Activated CD4-positive, alpha-beta T cell treated with anti-CD3 and anti-CD28 coated beads, Interleukin-2, amount 10 ng/mL, durations not matched to agents 7 days and 5 days (primary cell): ENCODE measurements at places on chromosomes 11 and 22.

DNA sequence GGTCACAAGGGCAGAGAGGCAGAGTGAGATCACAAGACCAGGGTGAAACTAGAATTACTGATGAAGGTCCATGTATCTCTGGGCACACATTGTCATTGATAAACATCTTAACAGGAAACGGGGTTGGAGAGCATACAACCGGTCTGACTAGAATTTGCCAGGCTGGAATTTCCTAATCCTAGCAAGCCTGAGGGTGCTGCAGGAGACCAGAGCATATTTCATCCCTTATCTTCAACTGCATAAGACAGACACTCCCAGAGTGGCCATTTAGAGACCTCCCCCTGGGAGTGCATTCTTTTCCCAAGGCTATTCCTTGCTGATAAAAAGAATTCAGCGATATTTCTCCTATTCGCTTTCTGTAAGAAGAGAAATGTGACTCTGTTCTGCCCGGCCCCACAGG lies 84.6 kb upstream of the IZUMO1R start:
- DNase-seq, result no peak

GRCh38 chr11:126284829-126285228 lies 1.9 kb downstream of the TIRAP start:
- peak; percentile 61 for DNase-seq

GRCh38 chr11:41246399-41246745 lies 213.1 kb downstream of the LRRC4C start:
- DNase-seq, result no peak

DNA sequence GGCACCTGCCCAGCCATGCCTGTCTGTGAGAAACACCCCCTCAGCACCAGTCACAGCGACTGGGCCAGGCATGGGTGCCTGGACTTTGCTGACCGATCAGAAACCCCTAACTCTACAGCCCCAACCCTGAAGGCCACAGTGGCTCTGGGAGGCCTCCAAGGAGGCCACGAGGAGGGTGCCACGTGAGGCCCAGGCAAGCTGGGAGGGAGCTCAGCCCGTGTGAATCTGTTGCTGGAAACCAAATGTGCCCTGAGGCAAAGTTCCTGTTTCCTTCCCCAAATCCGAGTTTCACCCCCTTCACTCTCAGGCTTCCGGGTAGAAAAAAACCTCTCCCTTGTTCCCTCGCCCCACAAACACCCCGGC lies 1.3 kb downstream of the UNC93B1 start:
- no peak for DNase-seq

DNA sequence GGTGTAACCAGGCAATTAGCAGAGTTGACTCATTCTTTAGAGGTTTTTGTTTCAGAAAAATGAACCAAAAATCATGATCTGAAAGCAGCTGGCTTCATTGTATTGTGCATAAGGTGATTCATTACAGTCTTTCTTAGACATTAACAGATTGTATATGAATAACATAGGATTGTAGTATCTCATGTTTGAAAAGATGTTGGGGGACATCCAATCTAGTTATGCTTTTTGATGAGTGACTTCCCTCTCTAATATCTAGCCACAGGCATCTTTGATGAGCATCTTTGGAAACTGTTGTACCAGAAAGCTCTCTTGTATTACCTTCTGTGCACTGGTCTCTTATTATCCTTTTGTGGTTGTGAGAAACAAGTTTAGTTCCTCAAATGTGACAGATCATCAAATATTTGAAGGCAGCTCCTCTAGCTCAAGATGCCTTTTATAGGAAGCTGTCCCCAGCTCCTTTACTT lies 8.3 kb downstream of the GRK3 start:
- DNase-seq, result no peak

GRCh38 chr11:27158456-27159334 lies 118.1 kb downstream of the BBOX1 start:
- DNase-seq, result peak; percentile 7

DNA sequence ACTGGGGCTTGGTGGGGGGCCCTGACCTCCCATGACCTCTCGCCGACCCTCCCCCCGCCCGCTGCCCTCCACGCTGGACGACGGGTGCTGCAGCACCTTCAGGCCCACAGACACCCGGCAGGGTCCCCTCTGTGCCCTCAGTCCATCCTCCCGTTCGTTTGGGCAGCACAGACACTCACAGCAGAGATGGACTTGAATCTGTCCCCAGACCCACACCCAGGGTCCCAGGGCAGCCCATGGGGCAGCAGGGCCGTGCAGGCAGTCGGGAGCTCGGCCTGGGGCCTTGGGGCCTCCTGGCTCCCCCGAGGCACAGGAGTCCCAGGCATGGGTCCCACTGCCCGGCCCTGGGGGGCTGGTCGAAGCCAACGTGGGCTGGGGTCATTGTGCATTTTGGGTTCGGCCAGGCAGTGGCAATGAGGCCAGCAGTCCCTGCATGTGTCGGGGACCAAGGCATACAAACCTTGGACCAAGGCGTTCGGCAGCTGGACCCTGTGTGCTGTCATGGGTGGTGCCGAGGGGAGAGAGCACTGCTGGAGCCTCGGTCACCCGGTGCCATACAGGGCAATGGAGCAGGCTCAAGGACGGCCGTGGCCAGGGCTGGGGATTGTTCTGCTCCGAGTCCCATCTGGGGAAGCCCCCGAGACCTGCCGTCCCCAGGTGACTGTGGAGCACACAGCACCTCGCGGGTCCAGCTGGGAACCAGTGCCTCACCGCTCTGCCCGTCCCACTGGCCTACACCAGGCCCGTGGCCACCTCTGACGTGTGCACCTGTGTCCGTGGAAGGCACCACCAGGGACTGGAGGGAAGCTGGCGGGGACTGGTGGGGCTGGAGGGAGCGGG lies 19.3 kb upstream of the BRSK2 start:
- DNase-seq, result no peak

GRCh38 chr11:10606536-10607208 lies 38.2 kb upstream of the LYVE1 start:
- no peak for DNase-seq

DNA sequence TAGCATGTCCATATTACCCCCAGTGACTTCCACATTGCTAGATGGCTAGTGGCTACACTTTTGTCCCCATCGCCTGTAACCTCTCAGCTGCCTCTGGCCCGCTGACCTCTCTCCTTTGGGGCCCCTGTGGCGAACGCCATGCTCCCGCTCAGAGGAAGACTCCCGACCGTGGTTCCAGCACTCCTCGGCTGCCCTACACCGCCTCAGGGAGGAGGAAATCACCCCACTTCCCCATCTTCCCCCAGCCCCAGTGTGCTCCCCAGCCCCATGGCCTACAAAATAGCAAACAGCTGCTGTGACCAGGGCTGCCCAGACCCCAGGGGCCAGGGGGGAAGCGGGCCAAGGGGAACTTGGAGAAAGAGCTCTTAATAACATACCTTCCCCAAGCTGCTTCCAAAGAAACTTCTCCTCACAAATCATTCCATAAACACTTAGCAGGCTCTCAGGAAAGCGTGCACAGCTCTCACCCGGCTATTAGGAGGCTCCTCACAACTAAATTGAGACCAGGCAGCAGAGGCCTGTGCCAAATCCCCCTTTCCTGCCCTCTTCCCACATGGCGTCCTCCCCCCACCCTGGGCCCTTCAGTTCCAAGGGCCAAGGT lies 63.5 kb upstream of the WNT11 start:
- DNase-seq, result no peak
